MCF 10A (cell line): ENCODE measurements at places on chromosomes 3 and 15. TPM values are rescaled to one million over a fixed set of nuclear protein-coding genes. Genes with fewer than 3 reads are reported as not detected.

The IL17RD gene
- 0.91 and 1.2 TPM in 2 replicates for total RNA-seq

The TM6SF1 gene
- 0.39 TPM in 1 of 2 replicates, not detected in the other for total RNA-seq

The BNIP2 gene
- total RNA-seq = 80.7 and 91.5 TPM in 2 replicates

The GOLGA8T gene
- 0.59 and 0.61 TPM in 2 replicates for total RNA-seq

The FETUB gene
- total RNA-seq = 0.47 TPM in 1 of 2 replicates, not detected in the other

The MYH15 gene
- 0.19 and 0.25 TPM in 2 replicates for total RNA-seq

The RBPMS2 gene
- 0.16 and 0.17 TPM in 2 replicates for total RNA-seq

The PEX5L gene
- 0.32 and 0.47 TPM in 2 replicates for total RNA-seq

The WDR72 gene
- total RNA-seq = not detected in 2 replicates

The GHSR gene
- not detected in 2 replicates for total RNA-seq

The PPP1R14D gene
- not detected in 2 replicates for total RNA-seq

The TFDP2 gene
- 38.4 and 43.2 TPM in 2 replicates for total RNA-seq

The CMTM8 gene
- total RNA-seq = 3.2 and 3.8 TPM in 2 replicates

The SERPINI1 gene
- total RNA-seq = 2.5 and 2.6 TPM in 2 replicates
